CD8-positive, alpha-beta T cell (primary cell): ENCODE measurements at places on chromosomes 7 and 10.

DNA sequence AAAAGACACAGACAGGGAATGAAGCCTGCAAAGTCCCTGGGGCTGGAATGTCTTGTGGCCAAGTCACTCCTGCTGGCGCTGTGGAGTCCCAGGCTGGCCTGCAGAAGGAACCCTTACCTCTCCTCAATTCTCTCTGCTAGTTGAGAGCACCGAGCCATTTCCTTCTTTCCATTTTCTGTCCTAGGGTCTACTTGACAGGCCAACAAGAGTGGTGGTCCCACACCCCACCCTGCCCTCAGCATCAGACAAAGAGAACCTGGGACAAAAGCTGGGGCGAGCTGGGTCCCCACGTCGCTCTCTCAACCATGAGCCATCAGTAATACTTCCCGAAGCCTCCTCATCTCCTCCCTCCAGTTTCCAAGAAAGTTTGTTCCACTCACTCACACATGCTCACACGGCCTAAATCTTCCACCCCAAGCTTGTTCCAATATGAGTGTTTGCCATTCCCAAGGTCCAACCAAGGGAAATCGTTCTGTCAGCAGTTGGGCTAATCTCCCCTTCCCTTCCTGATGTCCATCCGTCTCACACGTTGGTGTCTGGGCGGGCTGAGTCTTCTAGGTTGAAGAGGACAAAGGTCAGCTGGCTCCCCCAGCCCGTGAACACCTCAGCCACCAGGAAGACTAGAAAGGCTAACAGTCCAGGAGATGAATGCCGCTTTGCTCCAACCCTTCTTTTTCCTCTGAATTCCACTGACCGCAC is 44.3 kb downstream of the CLEC2L start:
- DNase-seq: no peak

DNA sequence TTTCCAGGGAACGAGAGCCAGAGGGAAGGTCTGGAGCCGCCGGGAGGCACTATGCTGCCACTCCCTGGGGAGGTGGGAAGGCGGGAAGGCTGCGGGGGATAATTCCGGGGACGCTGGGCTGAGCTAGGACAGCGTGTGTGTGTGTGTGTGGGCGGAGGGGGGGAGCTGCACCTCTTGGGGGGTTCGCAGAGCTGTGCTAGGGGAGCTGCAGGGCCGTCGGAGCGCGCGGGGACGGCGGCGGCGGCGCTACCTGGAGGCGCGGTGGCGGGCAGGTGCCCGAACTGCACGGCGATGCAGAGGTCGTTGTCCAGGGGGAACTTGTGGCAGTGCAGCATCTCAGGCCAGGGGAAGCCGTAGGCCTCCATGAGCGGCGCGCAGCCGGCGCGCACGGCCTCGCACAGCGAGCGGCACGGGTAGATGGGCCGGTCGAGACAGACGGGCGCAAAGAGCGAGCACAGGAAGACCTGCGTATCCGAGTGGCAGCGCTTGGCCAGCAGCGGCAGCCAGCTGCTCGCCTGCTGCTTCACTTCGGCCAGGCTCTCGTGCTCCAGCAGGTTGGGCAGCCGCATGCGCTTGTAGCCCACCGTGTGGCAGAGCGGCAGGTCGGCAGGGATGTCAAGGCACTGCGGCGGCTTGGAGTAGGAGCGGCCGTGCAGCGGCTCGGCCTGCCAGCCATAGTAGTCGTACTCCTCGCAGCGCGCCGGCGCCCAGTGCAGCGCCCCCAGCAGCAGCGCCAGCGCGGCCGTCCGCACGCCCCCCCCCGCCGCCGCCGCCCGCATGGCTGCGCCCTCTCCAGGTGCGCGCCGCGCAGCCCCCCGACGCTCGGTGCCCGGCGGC is 526 bp downstream of the SFRP5 start:
- DNase-seq: no peak

DNA sequence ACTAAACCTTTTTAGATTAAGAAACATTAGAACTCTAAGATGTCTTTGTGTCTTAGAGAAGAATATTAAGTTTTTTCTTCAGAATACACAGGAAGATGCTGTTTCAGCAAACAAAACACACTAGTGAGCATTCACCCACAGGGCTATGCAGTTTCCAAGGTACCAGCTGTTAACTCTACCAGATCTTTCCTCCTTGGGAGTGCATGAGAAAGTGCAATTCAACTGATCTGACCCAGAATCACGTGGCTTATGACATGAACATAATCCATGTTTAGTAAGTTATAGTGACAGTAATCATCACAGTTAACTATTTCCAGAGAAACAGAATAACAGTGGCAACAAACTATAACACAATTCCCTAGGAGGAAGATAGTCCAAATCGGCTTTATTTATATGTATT is 270.7 kb downstream of the CACNA2D1 start:
- no peak for DNase-seq

- no peak for DNase-seq
Observed at GRCh38 chr10:113612154-113612553, 51.7 kb downstream of the NRAP start.

DNA sequence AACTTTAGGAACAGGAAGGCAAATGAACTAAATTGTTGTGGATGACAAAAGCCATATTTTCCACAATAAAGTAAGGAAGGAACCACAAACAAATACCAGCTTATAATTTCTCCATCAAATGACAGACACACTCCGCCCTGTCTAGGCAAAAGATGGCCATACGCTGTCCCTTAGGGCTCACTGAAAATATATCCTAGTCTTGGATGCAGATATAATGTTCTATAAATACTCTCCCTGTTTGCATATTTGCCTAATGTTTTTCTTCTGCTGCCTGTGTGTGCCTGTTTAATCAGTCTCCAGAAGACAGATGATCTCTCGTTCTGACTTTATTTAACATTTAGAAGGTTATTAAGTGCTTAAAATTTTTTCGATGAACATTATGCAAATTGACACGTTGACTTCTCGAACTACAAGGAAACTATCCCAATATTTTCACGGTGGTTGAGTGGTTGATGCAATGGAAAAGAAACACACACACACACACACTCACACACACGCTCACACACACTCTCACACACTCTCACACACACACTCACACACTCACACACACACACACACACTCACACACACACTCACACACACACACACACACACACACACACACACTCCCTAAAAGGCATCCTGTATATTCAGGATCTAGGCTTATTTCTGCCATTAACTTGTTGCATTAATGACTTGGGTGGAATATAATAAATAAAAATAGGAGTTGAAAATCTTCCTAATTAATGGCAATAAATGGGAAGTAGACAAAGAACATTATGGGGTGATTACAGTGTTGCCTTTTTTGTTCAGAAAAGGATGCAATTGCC is 297.1 kb downstream of the PRPF18 start:
- no peak for DNase-seq

GRCh38 chr7:2259480-2259879 is 17.5 kb downstream of the NUDT1 start:
- no peak for DNase-seq

GRCh38 chr10:4239186-4239585 is 454.2 kb upstream of the KLF6 start:
- no peak for DNase-seq

GRCh38 chr7:50699143-50699542 is 83.6 kb downstream of the GRB10 start:
- DNase-seq: no peak
